SK-MEL-5 (cell line): ENCODE measurements at places on chromosomes 6 and 20.
A peak's percentile ranks its signal among the peaks of the same experiment; 100 is the strongest.

- DNase-seq, result peak; percentile 11
Observed at GRCh38 chr6:165844801-165845364, 181.8 kb upstream of the PDE10A start.

- DNase-seq, result no peak
Observed at GRCh38 chr20:47382746-47383415, 26.4 kb upstream of the ZMYND8 start.

GRCh38 chr6:111406200-111406721 is 76.8 kb downstream of the REV3L start:
- peak; percentile 71 for DNase-seq

GRCh38 chr6:159533568-159533967 is 159.5 kb downstream of the SOD2 start:
- no peak for DNase-seq

DNA sequence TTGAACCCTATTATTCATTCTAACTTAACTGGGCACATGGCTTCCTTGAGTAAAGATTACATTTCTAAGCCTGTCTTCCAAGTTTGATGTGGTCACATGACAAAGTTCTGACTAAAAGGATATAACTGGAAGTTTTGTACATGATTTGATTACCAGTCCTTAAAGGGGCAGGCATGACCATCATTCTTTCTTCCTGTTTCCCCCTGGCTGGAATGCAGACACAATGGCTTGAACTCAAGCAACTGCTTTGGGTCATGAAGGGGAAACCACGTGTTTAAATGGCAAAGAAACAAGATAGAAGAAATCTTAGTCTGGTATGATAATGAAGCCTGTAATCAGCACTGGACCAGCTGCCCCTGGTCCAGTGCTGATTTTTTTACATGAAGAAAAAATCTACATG is 15.6 kb upstream of the SHLD1 start:
- peak; percentile 31 for DNase-seq

DNA sequence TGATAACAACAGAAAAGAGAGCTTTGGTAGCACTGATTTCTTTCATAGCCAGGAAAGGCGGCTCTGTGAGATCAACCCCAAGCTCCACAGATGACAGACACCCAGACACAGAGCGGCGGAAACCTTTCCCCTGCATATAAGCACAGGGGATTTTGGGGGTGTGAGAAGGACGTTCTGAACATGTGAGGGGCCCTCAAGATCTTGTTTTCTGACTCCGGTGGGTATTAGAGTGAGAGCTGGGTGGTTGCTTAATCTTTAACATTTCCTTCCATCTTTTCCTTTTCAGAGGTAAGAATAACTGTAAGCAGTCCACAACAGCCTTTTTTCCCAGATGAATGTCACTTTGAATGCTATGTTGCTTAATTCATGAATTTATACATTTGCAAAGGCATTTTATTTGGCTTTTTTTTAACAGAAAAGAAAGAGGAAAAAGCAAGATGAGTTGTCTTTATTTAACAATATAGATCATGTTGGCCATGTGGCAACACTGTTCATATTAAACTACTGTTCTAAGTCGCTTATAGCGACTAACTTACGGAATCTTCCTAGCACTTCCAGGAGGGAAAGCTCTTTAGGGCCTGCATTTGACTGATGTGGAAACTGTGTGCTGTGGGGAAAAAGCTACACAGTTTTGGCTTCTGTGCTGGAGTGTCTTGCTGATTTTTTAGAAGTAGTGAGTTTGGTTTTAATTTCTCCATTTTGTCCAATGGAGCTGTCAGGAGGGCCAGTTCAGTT is 80.5 kb upstream of the NAA20 start:
- no peak for DNase-seq

GRCh38 chr6:13139119-13139518 is 189.2 kb downstream of the TBC1D7 start:
- no peak for DNase-seq

DNA sequence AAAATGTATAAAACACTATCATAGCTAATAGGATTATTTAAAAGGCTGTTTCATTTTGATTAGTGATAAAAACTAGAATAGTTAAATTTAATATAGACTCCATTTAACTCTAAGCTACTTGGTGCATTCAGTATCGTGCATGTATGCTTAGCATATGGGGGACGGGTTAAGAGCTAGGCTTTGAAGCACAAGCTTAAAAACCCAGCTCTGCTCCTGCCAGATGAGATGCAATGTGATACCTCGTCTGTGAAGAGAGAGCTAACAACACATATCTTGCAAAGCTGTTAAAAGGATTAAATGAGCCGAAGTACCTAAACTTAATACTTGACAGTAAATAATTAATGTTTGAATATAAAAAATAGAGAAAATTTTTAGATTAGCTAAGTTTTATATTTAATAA is 42.2 kb downstream of the DTNBP1 start:
- DNase-seq, result no peak

DNA sequence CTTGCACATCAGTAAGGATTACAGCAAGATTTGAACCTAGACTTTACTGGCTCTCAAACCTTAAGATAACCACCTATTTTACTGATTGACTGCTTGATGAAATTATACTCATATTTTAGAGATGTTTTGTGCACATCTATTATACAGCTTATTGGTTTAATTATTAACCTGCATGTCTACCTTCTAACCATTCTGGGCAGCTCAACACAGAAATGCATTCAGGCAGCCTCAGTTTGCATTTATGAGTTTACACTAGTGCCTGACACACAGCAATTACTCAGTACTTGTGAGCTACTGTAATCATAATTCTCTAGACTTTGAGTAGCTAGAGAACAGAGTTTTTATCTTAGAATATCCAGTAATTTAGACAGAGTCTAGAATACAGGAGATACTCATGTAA is 273.9 kb upstream of the THEMIS start:
- no peak for DNase-seq

DNA sequence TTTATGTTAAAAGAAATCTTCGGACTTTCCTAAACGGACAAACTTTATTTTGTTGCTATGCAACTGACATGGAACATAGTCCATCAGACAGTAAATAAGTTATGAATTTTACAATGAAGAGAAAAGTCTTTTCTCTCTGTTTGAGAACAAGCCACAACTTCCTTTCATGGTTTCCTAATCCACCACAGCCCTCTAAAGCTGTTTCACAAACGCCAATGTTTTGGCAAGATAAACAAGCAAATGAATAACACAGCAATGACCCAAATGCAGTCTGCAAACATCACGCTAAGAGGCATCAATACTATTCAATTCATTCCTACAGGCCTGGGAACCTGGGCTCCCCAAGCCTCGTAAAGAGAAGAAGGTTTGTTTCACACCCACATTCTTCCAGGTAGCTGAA is 60.4 kb downstream of the HAO1 start:
- DNase-seq, result peak; percentile 66

DNA sequence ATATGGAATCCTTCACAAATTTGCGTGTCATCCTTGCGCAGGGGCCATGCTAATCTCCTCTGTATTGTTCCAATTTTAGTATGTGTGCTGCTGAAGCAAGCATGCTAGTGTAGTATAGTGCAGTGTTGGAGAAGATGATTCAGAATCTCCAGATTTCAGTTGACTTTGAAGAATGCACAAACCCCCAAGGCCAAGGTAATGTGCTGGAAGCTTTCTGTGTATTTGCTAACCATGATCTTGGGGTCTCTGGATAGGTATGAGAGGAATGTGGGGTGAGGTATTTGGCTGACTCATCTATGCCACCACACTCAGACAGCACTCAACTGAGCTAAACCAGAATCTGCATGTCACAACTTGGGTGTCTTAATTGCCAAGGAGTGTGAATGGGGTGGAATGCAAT is 42.6 kb upstream of the DEK start:
- no peak for DNase-seq

- DNase-seq, result no peak
Observed at GRCh38 chr6:3484946-3485345, 28.1 kb upstream of the SLC22A23 start.

DNA sequence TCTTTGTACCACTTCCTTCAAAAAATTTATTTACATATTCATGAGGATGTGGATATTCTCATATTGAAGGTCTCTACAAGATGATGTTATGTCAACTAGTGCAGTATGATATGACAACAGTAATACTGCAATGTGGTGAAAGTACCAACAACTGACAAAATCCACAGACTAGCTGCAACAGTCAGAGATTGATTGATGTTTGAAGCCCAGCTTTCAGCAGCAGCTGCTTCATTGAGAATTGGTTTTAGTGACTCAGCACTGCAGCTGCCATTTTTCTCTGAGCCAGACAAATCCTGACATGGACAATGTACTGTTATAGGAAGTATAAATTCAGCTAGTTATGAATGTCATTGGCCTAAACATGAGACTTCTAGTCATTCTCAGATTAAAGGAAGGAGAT is 53.8 kb downstream of the PKIB start:
- no peak for DNase-seq

DNA sequence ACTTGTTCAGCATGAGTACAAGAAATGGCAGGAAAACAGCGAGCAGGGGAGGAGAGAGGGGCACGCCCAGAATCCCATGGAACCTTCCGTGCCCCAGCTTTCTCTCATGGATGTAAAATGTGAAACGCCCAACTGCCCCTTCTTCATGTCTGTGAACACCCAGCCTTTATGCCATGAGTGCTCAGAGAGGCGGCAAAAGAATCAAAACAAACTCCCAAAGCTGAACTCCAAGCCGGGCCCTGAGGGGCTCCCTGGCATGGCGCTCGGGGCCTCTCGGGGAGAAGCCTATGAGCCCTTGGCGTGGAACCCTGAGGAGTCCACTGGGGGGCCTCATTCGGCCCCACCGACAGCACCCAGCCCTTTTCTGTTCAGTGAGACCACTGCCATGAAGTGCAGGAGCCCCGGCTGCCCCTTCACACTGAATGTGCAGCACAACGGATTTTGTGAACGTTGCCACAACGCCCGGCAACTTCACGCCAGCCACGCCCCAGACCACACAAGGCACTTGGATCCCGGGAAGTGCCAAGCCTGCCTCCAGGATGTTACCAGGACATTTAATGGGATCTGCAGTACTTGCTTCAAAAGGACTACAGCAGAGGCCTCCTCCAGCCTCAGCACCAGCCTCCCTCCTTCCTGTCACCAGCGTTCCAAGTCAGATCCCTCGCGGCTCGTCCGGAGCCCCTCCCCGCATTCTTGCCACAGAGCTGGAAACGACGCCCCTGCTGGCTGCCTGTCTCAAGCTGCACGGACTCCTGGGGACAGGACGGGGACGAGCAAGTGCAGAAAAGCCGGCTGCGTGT is 11.6 kb downstream of the TNFAIP3 start:
- DNase-seq, result no peak

DNA sequence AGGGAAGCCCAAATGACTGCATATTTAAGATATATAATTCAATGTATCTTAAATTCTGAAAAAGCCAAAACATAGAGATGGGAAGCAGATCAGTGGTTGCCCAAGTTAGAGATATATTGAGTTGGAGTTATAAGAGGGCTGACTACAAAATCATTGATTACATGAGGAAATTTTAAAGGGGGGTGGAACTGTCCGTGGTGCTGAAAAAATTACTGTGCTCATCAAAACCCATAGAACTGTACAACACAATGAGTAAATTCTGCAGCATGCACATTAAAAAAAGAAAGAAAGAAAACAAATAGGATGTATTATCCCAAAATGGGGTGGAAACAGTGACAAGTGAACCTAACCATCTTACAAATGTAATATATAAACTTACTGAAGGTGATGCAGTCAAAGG is 100.9 kb downstream of the FUT9 start:
- no peak for DNase-seq

GRCh38 chr6:16956361-16956760 is 145.5 kb upstream of the STMND1 start:
- DNase-seq, result peak; percentile 67

DNA sequence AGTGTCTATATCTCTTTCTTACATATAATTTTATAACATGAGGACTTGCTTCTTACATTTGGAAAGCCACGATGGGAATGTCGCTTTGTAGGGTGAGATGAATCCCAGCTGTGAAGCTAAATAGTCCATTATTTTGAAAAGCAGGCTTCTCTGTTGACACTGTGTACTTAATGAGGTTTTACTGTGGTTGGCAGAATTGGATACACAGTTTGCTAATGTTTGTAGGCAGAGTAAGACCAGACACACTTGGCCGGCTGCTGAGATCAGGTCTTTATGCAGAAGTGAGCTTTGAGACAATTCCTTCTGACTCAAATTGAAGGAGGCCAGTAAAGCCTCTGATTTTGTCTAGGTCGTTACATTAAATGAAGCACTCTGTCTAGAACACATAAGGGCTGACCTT is 93.0 kb downstream of the NDUFAF5 start:
- DNase-seq, result no peak

DNA sequence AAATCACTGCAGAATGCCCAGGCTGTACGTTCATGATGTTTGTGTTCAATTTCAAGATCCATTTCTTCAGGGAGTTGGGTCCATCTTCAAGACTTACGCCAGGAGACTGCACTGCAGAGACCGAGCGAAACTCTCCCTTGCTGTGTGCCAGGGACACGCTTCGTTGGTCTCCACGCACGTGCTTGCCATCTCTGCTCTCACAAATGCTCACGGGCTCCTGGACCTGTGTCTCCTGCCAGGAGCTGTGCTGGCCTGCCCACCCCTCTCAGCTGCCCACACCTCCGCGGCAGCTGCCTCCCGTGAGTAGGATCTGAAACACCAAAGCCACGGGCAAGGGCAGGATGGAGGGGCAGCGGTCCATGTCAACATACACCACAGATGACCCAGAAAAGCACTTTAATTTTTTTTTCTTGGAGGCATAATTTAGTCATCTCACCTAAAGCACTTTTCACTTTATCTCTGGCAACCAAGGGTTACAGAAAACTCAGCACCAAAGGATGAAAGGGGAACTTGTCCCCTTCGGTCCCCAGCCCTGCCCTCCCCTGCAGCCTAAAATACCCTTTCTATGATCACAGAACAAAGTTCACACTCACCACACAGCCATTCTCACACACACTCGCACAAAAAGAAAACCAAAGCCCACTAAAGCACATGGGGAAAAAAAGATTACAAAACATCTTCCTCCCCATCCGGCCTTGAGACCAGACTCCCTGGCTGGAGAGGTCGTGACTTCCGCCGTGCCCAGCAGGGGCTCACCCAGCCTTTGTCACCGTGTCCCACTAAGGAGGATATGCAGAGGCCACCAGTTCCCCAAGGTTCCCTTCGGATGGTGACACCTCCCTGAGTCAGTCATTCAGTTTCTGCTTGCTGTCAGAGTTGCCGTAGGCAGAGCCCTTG is 137.9 kb downstream of the AGPAT4 start:
- DNase-seq, result no peak

DNA sequence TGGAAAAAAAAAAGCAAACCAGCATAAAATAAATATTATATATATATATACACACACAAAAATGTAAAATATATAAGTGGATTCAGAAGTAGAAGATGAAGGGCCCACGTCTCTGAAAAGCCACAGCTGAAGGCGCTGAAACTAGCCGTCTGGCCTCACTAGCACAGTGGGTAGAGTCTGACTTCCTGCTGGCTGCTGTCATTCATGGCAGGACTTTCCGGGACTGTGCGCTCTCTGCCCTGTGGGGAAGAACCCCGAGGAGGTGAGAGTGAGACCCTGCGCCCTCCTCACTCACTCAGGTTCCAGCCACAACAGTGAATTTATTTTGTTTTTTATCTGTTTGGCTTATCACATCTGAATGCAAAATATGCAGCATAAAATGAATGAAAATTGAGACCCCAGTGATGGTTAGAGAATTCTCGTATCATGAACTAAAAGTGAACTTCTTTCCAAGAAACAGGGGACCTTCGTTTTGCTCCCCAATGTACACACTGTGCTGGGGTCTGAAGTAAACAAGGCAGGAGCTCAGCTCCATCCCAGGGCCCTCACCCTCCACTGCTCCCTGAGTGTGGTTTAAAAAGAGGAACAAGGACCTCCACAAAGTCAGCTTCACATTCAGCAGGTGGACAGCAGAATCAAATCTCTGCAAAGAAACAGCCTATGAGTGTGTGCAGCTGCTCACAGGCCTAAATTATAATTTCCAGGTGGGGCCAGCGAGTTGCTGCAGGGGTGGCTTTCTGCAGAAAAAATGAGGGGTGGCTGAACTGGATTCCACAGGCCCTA is 1.3 kb upstream of the RAMACL start:
- DNase-seq, result no peak
